Endothelial cell of umbilical vein (primary cell): ENCODE measurements at places on chromosomes 1 and 21. TPM values are rescaled to one million over a fixed set of nuclear protein-coding genes. Genes with fewer than 3 reads are reported as not detected.

The ITLN2 gene
- not detected in 2 replicates for total RNA-seq

The COA6 gene
- 34.2 and 42.7 TPM in 2 replicates for total RNA-seq

GRCh38 chr1:103336408-103336807, 189.1 kb upstream of the RNPC3 start:
- no peak for DNase-seq

GRCh38 chr1:29736582-29737188, 500.4 kb downstream of the PTPRU start:
- peak; percentile 31 for DNase-seq

GRCh38 chr1:108049178-108049819, 84.3 kb upstream of the VAV3 start:
- no peak for DNase-seq

DNA sequence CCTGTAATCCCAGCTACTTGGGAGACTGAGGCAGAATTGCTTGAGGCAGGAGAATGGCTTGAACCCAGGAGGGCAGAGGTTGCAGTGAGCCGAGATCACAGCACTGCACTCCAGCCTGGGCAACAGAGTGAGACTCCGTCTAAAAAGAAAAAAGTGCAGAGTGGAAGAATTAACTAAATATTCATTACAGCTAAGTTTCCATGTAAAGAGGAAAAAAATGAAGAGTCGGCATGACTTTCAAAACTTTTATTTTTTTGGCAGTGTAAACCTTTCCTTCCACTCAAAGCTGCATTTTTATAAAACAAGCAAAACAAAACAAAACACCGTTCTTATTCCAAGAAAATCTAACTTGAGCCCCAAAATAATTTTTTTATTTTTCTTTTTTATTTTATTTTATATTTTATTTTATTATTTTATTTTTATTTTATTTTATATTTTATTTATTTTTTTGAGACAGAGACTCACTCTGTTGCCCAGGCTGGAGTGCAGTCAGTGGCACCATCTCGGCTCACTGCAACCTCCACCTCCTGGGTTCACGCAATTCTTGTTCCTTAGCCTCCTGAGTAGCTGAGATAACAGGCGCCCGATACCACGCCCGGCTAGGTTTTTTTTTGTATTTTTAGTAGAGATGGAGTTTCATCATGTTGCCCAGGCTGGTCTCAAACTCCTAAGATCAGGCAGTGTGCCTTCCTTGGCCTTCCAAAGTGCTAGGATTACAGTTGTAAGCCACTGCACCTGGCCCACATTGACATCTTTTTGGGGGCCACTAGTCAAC, 62.9 kb downstream of the PACC1 start:
- no peak for DNase-seq

DNA sequence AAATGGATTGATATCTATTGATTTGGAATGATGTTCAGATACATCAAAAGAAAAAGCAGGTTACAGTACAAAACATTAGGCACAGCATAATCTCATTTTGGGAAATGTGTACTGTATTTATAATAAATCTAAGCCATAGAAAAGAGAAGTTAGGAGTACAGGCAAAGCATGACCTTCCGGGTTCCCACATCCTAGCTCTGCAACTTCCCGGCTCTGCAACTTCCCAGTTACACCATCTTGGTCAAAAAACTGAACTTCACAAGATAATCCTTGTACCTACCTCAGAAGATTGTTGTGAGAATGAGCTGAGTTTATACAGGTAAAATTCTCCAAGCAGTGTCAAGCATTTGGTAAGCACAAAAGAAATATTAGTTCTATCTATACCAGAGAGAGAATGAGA, 21.7 kb upstream of the SLC44A3 start:
- DNase-seq = no peak
